ENCODE measurements at places on chromosomes 2 and 18.

- DNase-seq: no peak
Measured at GRCh38 chr2:113755035-113755834, 1.2 kb downstream of the SLC35F5 start.

DNA sequence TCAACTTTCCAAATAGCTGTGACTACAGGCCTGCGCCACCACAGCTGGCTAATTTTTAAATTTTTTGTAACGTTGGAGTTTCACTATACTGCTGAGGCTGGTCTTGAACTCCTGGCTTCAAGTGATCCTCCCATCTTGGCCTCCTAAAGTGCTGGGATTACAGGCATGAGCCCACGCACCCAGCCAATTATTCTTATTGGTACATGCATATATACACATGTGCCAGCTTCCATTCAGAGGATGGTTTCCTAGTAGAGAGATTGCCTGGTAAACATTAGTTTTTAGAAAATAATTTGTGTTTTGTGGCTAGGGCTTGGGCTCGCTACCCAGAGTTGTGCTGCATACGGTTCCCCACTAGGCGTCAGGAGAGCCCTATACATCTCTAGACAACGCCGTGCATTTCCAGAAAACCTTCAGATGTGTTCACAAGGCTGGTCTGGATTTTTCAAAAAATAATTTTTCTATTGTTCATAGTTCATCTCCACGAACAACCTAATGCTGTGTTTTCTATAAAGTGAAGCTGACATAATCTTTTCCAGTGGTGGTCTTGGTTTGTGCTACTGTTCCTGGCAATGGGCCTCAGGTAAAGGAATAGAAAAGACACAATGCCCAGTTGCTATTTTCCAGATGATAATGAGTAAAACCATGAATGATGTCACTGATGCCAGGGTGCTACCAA, 14.6 kb upstream of the AFG3L2 start:
- DNase-seq: no peak

DNA sequence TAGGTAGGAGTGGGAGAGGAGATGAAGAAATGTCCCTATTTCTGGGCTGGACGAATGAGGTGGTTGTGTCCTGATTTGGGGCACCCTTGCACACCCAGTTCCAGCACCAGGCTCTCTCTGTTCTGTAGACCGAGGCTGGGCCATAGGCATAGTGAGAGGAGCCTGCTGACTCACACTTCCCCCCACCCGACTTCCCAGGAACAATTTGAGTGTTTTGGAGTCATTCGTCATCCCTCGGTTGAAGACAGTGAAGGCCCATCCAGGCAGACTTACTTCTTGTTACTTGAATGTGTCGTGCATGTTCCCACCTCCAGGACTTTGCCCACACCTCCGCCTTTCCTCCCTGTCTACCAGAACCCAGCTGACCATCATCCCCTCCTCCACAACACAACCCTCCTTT, 179.1 kb downstream of the HAUS1 start:
- no peak for DNase-seq

GRCh38 chr2:136281281-136282114, 163.5 kb upstream of the CXCR4 start:
- DNase-seq: no peak

DNA sequence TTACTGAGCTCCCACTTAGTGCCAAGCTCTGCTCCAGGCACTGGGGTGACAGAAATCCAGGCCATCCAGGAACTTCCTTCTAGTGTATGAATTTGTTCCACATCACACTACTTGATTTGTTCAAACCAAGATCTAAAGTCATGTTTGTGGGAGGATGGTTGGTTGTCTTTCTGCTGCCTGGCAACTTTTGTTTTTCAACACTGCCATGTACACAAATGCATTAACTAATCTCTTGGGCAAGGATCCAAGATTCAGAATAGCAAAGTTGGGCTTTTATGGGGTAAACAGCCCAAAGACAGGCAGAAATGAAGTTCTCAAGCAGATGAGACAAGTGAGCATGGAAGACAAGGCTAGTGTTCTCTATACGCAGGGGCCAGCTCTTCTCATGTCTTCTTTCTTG, 53.4 kb upstream of the PROKR1 start:
- DNase-seq: no peak

DNA sequence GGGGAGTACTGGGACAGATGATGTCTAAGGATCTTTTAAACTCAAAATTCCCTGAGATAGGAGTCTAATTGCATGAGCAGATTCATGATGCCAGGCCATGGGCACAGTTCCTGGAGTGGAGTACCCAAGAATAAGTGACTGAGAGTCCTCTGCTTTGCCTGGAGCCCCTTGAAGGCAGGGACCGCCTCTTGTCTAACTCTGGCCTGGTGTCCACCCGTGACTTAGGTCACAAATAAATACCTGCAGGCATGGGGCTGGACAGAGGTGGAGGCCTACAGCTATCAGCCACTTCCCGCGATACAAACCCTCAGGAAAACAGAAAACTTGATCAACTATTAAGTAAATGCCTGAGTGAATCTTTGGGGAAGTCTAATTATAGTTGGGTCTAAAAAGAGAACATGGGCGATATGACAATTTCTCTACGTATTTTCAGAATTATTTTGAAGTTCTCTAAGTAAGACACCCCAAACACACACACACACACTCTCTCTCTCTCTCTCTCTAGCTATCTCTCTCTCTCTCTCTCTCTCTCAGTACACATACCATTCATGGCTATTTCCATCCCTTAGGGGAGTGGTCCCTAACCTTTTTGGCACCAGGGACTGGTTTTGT, 1.8 kb upstream of the WIPF1 start:
- no peak for DNase-seq

DNA sequence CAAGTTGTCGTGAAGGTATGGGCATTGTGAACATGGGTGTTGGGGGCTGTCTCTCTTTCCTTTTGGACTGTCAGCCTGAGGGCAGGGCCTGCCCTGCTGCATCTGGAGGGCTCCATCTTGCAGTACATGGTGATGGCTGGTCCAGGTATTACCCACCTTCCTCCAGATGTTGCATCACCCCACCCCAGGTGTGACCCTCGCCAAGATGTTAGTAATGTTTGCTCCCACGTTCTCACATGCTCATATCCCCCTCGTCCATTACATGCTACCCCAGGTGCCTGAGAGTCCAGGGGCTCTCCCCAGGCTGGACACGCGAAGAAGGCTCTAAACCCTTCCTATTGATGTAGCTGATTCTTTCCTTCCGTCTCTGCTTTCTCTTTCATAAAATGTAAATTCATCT, 13.9 kb downstream of the ZAP70 start:
- no peak for DNase-seq

DNA sequence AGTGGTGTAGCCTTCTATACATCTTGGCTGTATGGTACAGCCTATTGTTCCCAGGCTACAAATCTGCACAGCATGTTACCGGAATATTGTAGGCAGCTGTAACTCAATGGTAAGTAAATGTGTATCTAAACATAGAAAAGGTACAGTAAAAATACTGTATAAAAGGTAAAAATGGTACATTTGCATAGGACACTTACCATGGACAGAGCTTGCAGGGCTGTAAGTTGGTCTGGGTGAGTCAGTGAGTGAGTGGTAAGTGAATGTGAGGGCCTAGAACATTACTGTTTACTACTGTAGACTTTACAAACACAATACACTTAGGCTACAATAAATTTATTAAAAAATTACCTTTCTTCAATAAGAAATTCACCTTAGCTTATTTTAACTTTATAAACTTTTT, 3.7 kb upstream of the MRPS9 start:
- DNase-seq: no peak

- DNase-seq: peak; percentile 10
Measured at GRCh38 chr2:99559075-99559662, 69.4 kb upstream of the REV1 start.

DNA sequence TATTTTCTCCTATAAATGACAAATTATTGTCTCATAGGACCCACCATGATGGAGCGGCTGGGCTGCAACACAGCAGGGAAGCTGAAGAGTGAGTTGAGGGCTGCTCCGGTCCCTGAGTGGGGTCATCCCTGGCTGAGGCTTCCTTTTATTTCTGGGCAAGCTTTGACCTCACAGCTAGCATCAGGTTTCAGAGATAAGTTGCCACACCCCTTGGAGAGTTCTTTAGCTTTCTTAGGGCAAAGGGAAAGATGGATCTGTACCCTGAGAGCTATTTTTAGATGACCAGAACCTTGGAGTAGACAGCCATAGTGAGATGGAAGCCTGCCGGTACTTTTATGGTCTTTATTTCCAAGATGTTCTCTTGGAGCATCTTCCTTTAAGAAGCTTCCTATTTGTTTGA, 11.5 kb downstream of the MYL1 start:
- DNase-seq: no peak

GRCh38 chr2:85853499-85854165, 35.2 kb downstream of the ST3GAL5 start:
- peak; percentile 55 for DNase-seq

- DNase-seq: no peak
Measured at GRCh38 chr2:228017784-228018183, 146.4 kb downstream of the DAW1 start.

GRCh38 chr2:37343537-37344434, 644 bp upstream of the QPCT start:
- DNase-seq: no peak

DNA sequence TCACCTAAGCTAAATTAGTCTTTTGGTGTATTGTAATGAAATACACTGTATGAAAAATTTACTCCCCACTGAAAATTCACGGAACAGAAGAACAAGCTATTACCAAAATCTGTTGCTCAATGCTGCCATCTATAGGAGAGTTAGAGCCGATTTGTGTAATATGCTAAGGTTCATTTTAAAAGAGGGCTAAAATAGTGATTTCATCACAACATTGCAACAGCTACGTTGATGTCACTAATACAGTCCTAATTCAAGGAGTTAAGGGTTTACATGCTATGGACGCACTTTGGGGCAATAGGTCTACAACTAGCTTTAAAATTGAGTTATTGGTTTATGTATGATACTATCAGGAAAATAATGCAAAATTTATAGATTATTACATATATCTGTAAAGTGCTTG, 3.0 kb upstream of the IRS1 start:
- no peak for DNase-seq

Data from GM12864 (cell line).